ENCODE measurements at places on chromosomes 16 and 17. TPM values are rescaled to one million over a fixed set of nuclear protein-coding genes. Genes with fewer than 3 reads are reported as not detected.

GRCh38 chr16:13866073-13866472, 53.9 kb upstream of the ERCC4 start:
- DNase-seq, result peak; percentile 76

DNA sequence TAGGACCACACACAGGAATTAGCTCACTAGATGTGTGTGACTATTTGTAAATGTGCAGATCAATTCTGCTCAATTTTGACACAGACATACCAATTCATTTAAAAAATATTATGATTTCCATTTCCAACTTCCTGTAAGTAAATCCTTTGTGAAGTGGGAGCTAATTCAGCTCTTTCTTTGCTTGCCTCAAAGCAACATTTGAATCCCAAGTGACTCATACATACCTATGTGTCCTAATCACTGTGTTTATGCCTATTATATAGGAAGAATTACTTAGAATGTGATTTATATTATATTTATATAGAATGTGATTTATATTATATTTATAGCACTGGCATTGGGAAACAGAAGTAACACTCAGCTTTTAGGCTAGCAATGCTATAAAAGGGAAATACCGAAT, 195.9 kb upstream of the C17orf78 start:
- no peak for DNase-seq

- DNase-seq, result no peak
Observed at GRCh38 chr17:45241328-45242028, 19.8 kb downstream of the FMNL1 start.

GRCh38 chr17:64975318-64976087, 56.2 kb upstream of the LRRC37A3 start:
- DNase-seq, result peak; percentile 97

Gene MEIOC
- total RNA-seq, result not detected

Gene TEX14
- total RNA-seq, result 0.06 TPM

Gene TBC1D3C
- not detected for total RNA-seq
